ENCODE measurements at places on chromosomes 6 and 20.

GRCh38 chr6:53811746-53812145 is 16.9 kb downstream of the LRRC1 start:
- DNase-seq: no peak

DNA sequence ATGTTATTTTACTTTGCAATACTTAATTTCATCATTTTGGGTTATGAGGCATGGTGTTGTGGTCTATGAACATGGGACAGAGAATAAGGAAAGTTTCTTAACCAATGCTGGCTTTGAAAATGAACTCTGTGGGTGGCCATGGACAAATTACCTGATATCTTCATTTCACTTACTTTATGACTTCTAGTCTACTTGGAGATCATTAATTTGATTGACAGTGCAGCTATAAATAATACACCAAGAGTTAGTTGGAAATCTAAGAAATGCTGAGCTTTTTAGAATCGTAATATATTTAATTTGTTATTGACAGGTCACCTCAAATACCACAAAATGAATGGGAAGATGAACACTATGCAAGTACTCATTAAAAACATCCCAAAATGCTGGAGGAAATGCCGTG is 140.4 kb downstream of the CENPW start:
- DNase-seq: no peak

GRCh38 chr6:5697508-5697907 is 309.2 kb downstream of the NRN1 start:
- no peak for DNase-seq

DNA sequence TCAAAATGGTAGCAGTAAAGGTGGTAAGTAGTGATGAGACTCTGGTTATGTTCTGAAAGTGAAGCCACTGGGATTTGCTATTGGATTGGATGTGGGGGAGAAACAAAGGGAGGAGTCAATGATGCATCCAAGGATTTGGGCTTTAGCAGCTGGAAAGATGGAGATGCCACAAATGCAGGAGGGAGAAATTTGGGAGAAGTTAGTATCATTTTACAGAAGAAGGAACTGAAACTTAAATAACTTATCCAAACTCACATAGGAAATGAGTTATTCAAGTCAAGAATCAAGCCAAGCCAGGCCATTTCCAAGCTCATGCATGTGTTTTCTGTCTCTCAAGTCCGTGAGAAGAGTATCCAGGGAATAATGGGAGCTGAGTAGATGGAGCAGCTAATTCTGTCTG is 155.1 kb upstream of the TNFAIP3 start:
- DNase-seq: no peak
